Frontal cortex (tissue), 4 donors: ENCODE measurements at places on chromosomes 11 and 22.

- DNase-seq: no peak
Measured at GRCh38 chr11:32421992-32422391, 13.3 kb downstream of the WT1 start.

- DNase-seq: no peak
Measured at GRCh38 chr11:111945198-111945597, 8.1 kb downstream of the DIXDC1 start.

DNA sequence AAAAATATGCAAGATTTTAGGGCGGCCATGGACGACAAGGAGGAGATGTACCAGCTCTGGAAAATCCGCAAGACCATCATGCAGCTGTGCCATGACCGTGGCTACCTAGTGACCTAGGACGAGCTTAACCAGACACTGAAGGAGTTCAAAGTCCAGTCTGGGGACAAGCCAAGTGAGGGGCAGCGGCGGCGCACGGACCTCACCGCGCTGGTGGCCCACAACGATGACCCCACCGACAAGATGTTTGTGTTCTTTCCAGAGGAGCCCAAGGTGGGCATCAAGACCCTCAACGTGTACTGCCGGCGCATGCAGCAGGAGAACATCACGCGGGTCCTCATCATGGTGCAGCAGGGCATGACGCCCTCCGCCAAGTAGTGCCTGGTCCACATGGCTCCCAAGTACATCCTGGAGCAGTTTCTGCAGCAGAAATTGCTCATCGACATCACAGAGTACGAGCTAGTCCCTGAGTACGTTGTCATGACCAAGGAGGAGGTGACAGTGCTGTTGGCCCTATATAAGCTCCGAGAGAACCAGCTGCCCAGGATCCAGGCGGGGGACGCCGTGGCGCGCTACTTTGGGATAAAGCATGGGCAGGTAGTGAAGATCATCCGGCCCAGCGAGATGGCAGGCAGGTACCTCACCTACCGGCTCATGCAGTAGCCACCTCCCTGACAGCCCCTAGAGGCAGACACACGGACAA lies 43.5 kb upstream of the ZC3H12C start:
- no peak for DNase-seq

GRCh38 chr11:93407777-93408401 lies 77.3 kb downstream of the DEUP1 start:
- DNase-seq: no peak

DNA sequence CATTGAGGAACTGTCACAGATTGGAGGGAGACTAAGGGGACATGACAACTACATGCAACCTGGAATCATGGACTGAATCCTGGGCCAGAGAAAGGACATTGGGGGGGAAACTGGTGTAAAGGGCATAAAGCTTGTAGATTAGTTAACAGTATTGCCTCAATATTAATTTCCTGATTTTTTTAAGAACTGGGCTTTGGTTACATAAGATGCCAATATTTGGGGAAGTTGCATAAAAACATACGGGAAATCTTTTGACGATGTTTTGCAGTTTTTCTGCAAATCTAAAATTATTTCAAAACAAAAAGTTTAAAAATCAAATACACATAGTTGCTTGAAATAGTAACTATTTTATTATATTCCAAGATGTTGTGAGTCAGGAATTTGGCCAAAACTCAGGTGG lies 2.9 kb upstream of the FOLR3 start:
- no peak for DNase-seq

DNA sequence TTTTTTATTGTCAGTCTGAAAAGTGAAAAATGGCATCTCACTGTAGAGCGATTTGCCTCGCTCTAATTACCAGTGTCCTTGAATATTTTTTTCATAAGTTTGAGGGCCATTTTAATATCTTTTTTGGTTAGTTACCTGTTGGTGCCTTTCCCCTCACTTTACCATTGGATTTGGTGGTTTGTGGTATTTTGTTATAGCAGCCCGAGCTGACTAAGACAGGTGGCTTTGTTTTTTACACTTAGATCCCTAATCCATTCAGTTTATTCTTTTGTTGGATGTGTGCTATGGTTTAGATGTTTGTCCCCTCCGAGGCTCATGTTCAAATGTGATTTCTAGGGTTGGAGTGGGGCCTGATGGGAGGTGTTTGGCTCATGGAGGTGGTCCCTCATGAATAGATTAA lies 6.5 kb upstream of the CAPN5 start:
- DNase-seq: no peak

DNA sequence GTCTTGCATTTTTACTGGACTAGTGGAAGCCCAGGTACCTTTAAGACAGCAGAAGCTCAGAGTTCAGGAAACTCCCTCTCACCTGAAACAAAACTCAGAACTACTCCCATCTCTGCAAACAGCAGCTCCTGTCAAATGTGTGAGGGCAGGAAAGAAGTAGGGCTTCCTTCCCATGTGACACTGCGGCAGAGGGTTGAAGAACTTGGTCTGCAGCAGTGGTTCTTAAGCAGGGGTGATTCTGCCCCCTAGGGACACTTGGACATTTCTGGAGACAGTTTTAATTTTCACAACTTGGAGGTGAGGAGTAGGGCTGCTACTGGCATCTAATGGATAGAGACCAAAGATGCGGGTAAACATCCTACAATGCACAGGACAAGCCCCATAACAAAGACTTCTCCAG lies 63.4 kb downstream of the RCN1 start:
- no peak for DNase-seq

DNA sequence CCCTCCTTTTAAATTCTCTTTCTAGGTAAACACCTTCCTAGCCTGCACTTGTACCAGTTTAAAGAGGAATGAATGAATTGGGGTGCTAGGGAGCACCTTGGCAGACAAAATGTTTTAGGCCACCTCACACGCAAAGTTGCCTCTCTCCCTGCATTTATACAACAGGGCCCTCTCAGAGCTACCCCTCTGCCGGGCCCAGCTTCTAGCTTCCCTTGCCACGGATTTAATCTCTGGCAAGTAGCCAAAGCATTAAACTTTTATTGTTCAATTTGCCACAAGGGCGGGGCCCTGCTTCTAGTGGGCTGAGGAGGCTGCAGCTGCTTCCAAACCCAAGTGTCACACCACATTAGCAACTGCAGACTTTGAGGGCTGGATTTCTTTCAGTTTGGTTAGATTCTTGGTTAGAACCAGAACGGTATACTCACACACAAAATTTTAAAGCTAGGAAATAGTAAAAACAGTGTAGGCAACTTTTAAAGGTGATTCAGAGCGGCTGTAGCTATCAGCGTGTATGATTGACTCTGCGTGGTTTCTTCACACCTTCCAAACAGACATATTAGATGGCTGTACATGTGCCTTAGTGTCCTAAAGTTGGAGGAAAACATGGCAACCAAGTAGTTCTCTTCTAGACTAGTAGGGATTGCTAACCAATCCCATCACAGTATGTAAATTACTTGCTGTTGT lies 6.5 kb downstream of the KREMEN1 start:
- DNase-seq: no peak

GRCh38 chr22:41127451-41127850 lies 35.1 kb downstream of the EP300 start:
- DNase-seq: no peak

- no peak for DNase-seq
Measured at GRCh38 chr11:58003591-58003990, 20.1 kb upstream of the OR9Q1 start.

DNA sequence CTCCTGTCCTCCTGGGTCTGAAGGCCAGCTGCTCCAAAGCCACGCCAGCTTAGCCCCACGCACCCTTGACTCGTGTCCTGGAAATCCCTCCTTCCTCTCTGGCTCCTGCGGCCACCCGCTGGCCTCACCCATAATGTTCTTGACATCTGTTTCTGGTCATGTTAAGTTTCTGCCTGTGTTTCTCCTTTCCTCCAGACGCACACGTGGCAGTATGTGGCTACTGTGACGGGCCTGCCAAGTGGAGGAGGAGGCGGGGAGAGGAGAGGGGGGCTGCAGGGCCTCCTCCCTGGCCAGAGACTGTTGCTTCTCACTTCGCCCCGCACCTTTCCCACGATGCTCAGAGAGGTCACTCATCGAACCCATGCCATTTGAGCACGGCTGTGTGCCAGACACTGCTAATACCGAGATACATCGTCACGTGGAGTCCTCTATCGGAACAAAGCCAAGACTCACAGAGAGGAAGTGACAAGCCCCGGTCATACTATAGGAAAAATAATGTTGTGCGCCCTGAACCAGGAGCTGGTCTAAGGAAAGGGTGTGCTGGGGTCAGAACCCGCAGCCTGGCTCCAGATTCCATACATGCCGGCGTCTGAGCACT lies 11.5 kb downstream of the C1QTNF6 start:
- DNase-seq: no peak
